ENCODE measurements at places on chromosomes 3 and 15. TPM values are rescaled to one million over a fixed set of nuclear protein-coding genes. Genes with fewer than 3 reads are reported as not detected.

The SI gene
- not detected for total RNA-seq

The ZNF620 gene
- 17.2 TPM for total RNA-seq

The MYH15 gene
- 0.09 TPM for total RNA-seq

GRCh38 chr3:182713743-182714517 lies 79.4 kb upstream of the ATP11B start:
- no peak for DNase-seq

The SYNPR gene
- 0.85 TPM for total RNA-seq

The FAM3D gene
- 0.53 TPM for total RNA-seq

All from WTC11 (cell line).